Activated CD4-positive, alpha-beta T cell treated with anti-CD3 and anti-CD28 coated beads, Interleukin-2, amount 50 U/mL, for 4 hours (primary cell): ENCODE measurements at places on chromosomes 12 and 14.
A peak's percentile ranks its signal among the peaks of the same experiment; 100 is the strongest.

DNA sequence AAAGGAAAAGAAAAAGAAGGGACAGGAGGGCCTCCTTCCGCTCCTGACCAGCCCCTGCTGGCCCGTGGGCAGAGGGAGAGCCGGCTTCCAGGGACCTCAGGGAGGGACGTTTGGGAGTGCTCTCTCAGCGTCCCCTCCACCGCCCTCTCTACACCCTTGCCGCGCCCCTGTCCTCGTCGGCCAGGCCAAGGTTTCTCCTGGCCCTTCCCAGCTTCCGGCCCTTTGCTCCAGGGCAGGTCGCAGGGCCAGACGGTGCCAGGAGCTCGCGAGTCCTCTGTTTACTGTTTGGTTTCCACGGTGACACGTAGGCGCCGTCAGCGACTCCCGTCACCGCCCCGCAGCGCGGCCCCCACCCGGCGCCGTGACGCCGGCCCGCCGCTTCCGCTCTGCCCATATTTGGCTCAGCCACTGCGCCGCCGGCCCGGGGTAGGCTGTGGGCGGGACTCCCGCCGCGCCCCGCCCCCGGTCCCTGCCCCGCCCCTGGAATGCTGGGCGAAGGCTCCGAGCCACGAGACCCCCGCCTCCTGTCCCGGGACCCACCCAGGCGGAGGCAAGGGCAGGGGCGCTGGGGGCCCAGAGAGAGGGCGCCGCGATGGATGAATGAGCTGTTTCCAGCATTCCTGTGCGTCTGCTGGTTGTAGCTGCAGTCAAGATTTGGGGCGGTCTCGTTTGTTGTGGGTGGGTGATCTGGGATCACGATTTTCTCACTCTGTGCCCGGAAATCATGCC lies 15.5 kb downstream of the FOS start:
- DNase-seq: peak; percentile 89

DNA sequence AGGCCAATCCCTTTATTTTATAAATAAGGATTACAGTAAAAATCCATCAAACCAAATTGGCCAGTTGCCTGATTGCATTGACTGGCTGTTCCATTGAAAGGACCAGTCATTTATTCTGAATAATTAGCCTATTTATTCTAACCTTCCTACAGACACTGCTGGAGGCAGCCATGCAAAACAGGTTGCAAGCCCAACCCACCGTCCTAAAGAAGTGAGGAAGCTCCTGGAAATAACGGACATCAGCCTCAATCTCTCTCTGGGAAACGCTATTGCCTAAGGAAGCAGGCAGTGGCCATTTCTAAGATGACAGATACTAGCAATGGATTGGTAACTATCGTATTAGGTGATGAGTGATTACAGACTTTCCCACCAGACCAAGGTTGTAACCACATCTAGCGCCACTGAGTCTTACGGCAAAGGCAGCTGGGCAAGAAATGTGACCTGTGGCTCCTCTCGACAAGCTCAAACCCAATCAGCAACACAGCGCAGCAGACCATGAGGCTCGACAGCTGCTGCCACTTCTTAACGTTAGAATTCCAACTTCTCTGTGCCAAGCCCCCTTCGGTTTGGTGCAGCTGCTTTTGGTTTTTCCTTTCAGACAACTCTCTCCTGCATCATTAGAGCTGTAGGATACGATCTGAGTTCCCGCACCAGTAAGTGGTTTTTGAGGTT lies 134.2 kb downstream of the KCNK10 start:
- DNase-seq: no peak

GRCh38 chr14:54489731-54490444 lies 1.1 kb upstream of the GMFB start:
- no peak for DNase-seq

DNA sequence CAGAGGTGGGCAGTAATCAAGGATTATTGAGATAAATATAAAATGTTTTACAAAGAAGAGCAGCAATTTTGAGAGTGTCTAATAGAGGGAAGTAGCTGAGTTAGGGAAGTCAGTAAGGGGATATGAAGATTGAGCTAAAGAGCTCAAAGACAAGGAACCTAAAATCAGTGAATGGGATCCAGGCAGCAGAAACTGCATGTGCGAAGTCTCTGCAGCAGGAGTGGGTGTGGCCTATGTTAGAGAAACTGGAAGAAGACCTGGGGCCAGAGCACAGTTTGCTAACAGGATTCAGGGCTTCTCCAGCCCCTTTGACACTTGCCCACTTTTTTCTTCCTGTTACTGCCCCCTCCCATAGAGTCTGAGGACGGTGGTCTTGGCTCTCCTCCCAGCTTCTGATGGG lies 36.3 kb upstream of the PLXNC1 start:
- no peak for DNase-seq

- no peak for DNase-seq
Observed at GRCh38 chr14:33730156-33730555, 220.7 kb downstream of the EGLN3 start.

GRCh38 chr12:77720258-77720657 lies 110.4 kb upstream of the NAV3 start:
- no peak for DNase-seq
